Cardiac septum (tissue), 1 donor: ENCODE measurements at places on chromosomes 11 and 22. TPM values are rescaled to one million over a fixed set of nuclear protein-coding genes. Genes with fewer than 3 reads are reported as not detected.

SLC15A3 gene
- 11.6 TPM for total RNA-seq

TREH gene
- total RNA-seq: not detected

DNA sequence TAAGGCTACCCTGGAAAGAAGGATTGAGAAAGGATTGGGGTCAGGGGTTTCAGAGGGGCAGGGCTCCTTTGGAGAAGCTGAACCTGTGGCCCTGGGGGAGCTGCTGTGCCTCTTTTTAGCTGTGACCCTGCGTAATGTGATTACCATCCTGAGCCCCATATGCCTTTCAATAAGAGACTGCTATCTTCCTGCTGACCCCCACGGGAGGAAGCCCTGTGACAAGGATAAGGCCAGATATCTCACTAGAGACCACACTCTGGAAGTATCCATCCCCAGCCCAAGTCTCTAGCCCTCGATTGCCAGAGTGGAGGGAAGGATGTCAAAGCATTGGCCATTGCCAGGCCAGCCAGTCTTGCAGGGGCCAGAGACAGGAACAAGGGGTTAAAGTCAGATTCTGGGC lies 4.8 kb upstream of the SLC39A13 start:
- no peak for DNase-seq

DNA sequence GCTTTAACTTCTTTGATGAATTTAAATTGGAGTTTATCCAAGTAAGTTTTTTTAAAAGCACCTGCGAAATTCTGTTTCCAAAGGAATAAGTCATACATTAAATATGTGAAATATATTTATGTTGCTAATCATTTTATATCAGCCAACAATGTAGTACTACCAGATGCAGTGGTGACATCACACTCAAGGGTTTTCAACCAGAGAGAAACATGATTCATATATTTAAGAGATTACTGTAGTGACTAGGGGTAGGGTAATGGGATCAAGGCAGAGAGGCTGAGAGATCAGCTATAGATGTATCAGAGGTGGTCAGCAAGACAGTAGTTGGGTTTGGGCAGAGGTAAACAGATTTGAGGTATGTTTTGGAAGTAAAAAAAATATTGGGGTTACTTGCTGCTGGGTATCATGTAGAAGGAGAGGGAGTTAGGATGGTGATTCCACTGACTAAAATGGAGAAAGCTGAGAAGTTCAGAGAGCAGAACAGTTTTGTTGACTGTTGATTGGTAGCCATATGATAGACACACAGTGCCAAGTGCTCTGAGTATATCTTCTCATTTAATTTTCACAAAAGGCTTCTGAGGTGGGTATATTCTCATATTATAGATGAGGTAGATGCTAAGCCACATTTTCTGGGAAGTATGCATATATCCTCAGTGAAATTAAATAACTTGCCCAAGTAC lies 39.4 kb downstream of the CEP57 start:
- DNase-seq: no peak

GRCh38 chr22:44358709-44359440 lies 46.1 kb upstream of the SHISAL1 start:
- DNase-seq: no peak

DNA sequence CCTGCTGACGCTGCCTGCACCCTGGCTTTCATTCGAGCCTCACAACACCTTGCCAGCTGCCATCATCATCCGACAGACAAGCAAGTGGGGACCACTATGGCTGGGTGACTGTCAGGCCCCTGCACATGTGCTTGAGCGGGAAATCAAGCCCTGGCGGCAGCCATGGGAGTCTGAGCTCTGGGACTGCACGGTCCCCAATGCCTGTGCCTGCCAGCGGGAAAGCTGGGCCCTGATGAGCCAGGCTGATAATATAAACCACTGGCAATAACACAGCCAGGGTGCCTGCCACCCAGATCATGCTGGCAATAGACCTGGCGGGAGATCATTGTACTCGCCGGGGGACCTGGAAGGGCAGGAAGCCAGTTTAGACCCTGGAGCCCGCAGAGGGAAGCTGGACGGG lies 2.5 kb downstream of the FGF3 start:
- DNase-seq: no peak

DNA sequence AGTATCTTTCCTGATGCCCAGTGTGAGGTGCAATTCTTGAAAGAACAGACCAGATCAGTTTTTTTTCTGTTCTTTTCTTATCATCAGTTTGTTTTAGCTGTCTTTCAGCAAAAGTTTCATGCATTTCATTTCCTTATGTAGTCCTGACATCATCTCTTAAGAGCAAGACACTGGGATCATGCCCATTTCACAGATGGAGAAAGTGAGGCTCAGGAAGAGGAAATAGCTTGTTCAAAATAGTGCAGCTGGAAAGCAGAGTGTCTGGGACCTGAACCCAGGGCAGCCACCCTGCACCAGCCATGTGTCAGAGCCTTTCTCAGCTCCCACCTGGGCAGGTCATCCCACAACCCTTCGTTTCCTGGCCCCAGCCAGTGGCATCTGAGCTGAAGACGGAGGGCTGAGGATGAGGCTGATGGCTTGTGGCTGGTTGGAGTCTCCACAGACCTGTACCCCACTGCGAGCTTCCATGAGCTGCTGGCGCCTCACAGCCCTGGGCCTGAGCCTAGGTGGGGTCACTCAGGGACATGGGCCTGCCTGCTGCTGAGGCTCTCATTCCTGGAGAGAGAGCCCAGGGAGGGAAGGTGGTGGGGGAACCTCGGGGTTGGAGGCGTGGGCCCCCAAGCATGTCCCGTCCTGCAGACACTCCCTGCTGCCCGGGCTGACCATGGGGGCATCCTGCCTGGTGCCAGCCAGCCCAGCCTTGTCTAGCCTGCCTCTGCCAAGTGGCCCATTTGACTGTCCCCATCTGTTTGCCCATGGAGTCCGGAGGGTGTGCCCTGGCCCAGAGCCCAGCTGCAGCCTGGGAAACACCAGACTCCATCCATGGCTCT lies 61.8 kb downstream of the SMIM38 start:
- DNase-seq: peak; percentile 68

DNA sequence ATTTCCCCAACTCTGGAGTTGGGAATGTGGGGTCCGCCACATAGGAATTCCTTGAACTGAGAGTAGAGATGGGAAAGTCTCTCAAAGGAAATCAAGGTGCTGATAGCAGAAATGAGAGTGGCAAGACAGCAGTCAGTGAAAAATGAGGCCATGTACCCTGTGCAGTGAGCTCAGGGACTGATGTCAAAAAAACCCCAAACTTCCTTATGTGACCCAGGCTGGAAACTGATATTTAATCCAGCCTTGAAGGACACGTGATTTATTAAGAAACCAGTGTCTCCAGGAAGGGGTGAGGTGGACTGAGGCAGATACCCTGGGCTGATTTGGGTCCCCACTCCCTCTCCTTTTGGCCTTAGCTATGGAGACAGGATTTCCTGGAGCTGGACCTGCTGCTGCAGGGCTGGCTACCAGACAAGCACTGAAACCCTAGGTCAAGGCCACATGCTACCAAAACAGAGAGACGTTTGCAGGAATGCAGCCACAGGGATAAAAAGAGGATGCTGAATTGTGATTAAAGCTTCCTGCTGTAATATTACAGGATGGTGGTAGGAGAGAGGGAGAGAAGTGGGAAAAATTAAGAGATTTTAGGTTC lies 25.3 kb upstream of the FCHSD2 start:
- DNase-seq: no peak

- DNase-seq: no peak
Measured at GRCh38 chr22:28154861-28155260, 235.8 kb upstream of the PITPNB start.

DNA sequence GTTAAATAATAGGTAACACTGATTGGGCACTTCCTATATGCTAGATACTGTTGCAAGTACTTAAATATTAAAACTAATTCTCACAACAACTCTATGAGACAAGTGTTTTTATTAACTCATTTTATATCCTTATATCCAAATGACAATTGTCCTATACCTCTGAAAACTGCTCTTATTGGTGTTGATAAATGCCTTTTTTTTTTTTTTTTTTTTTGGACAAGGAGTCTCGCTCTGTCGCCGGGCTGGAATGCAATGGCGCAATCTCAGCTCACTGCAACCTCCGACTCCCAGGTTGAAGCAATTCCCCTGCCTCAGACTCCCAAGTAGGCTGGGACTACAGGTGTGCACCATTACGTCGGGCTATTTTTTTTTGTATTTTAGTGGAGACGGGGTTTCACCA lies 41.6 kb downstream of the MRTFA start:
- DNase-seq: no peak

DNA sequence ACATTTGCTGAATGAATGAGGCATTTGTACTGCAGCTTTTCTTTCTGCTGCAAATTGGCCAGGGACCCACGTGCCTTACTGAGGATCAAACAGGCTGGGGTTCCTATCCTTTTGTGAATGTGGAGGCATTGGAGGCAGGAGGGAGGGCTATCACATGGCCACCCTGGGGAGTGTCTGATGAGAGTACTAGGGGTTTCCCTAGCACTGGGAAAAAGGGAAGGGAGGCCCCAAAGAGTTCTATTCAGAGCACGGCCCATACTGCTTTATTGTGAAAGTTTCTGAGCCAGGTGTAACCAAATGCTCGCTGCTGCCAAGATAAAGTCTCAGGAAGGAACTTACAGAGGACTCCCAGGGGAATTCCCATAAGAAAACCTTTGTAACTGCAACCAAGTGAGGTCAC lies 78.4 kb upstream of the ANO1 start:
- DNase-seq: no peak
